CD8-positive, alpha-beta memory T cell (primary cell): ENCODE measurements at places on chromosomes 7 and 10.

DNA sequence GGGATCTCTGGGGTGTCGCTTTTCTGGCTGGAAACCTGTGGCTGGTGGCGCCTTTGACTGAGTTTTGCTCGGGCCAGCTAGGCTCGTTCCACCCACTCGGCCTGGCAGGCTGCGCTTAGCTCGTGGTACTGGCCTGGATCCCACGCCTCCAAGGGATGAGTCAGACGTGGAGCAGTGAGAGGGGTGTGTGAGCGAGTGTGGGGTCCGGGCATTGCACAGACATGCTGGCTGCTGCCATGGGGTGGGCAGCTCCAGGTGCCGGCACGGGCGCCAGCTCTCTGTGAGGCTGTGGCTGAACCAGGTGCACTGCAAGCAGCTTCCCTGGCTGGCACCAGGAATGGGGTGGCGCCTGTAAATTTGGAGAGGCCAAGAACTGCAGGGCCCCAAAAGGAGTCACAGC is 63.1 kb upstream of the CACNA2D1 start:
- no peak for DNase-seq

DNA sequence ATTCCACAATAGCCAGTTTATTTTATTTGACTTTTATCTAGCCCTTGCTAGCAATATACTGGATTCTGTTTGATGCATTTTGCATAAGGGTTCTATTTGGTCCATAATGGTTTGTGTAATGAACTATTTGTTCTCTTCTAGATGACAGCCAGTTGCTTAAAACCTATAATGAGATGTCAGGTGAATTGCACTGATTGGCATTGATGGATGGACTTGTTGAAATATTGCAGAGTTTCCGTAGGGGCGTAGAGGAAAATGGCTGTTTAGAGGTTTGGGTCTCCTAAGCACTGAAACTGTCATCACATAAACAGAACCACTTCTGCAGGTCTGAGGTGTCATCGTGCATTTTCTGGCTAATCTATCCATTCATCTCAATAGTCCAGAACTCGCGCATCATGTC is 124.9 kb upstream of the HDAC9 start:
- no peak for DNase-seq

DNA sequence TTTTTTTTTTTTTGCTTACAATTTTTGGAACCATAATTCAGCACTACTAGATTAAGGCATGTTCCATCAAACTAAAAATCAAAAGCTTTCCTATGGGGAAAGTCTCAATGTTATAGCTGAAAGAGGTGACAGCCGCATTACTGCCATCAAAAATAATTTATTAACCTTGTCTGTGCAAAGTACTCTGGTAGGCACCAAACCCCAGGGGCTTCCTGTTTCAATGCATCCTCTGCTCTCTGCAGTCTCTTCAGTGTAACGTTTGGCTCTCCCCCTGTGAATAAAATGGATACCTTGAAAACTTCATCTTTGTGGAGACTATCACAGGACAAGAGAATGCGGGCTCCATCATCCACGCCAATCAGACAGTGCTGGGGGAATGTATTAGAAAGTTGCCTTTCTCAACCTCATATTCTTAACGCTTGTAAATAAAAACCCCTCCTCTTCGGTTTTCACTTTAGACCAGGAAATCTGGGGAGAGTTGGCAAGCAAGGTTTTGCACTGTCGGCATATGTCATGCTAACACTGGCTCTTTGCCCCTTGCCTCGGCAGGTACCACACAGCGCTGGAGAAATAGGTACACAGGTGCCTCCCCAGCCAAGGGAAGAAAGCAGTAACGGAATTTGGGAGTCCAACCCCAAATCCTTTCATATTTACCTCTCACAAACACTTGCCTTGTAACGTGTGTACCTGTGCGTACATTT is 1.6 kb upstream of the NRG3 start:
- no peak for DNase-seq

DNA sequence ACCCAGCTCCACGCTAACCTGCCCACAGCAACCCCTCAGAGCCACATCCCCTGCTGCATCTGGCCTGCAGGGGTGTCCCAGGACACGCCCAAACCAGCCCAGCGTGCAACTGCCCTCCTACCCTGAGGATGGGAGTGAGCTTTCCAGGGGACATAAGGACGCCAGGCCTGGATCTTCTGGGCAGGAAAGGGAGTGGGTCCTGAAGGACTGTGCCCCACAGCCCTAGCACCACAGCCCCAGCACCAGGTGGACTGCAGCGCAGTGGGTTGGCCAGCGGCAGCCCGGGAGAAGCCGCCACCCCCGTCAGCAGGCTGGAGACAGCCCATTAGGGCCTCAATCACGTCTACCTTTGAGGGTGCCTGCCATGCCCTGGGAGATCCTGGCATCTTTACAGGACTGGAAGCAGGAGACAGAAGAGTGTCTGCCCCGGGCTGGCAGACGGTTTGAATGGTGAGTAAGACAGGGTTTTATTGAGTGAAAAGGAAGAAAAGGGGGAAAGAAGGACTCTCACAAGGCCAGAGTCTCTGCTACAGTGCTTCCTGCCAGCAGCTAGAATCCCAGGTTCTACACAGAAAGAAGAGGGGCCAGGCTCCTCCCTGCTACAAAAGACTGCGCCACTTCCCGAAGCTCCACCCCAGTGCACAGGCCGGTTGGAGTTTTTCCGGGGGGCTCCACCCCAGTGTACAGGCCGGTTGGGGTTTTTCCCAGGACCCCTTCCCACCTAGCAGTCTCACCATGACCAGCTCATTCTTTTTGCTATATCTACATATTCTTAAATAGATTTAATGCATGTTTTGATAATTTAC is 69.8 kb upstream of the KCTD7 start:
- DNase-seq, result no peak

GRCh38 chr10:22805304-22805703 is 90.9 kb upstream of the PIP4K2A start:
- DNase-seq, result no peak

DNA sequence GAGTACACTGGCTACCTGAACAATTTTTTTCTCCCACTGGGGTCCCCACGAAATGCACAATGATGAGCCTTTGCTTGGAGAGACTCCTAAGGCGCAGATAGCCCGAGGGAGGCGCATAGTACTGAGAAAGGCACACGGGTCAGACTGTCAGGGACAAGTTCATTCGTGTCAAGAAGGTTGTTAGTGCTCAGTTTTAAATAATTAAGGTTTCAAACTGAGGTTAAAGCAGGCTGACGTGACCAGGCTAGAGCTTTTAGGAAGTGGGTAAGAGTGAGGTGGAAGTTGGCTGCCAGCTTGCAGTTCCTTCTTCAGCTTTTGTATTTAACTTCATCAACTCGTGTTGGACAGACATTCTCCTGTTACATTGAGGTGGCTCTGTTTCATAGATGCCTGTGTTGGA is 31.6 kb downstream of the RBM33 start:
- no peak for DNase-seq

GRCh38 chr7:18064242-18064838 is 36.7 kb upstream of the PRPS1L1 start:
- no peak for DNase-seq
